Mucosa of descending colon (tissue), 3 donors: ENCODE measurements at places on chromosomes 6 and 20.
A peak's percentile ranks its signal among the peaks of the same experiment; 100 is the strongest.

- no peak for DNase-seq
These were observed 20.2 kb downstream of the HLA-DRA start for GRCh38 chr6:32459781-32460424.

GRCh38 chr6:8526624-8527023 lies 91.3 kb upstream of the SLC35B3 start:
- DNase-seq, result no peak

DNA sequence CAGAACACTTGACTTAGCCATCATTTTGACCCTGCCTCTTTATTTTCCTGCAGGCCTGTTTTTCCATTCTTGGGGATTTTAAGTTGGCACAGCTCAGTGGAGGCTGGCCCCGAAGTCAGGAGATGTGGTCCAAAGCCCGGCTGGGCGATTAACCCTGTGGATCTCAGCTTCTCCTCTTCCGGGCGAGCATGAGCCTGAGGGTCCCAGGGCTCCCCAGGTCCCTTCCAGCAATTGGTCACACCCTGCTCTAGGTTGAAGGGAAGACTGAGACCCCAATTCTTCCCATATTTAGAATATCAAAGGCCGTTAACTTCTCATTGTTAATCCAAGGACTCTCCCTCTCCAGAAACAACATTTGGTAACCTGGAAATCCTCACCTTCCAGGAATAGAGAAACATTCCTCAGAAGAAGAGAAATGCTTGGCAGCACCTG lies 2.3 kb downstream of the THBS2 start:
- DNase-seq, result no peak

DNA sequence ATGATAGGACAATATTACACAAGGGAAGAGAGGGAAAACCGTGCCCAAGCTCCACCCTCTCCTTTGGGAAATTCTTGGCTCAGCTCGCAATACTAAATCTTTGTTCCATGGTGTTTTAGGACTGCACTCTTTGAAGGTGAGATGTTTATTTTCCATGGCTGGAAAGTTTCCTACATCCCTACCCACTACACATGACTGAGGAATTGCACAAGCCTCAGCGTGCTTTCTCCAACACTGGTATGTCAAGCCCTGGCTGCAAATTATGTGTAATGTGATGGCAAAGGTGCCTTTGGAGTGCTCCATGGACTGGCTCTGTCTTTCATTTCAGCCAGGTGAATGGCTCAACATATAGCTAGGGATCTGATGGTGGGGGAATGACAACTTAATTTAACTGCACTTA lies 134.3 kb downstream of the ISM1 start:
- DNase-seq, result no peak

DNA sequence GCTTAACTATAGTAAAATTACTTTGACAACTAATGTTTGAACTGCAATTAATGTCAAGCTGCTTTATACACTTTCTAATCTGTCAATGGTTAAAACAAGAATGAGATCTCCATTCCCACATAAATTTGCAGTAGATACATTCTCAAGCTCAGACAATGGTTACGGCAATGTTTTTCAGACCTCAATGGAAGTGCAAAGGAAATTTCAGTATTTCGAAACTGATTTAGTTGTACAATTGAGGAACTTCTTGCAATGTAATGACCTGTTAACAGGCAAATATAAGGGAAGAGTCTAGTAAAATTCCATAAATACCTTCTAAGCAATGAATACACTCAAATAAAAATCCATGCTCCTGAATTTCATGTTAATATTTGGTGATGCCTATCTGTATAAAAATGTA lies 94.7 kb downstream of the ADTRP start:
- DNase-seq, result no peak

DNA sequence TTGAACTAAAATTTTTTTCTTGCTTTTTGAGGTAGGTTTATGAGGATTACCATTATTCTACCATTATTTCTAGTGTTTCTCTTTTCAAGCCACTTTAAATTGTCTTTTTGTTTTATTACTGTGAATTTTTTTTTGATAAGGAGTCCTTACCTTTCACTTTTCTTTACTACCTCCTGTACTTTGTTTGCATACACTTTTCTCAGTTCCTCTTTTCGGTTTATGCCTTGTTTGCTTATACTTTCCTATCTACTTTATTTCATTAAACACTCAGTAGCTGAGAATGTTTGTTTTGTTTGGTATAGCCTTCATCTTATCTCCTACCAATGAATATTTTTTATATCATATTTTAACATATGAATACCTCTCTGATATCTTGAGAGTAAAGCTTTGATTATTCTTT lies 147.9 kb downstream of the TFAP2B start:
- DNase-seq, result no peak

DNA sequence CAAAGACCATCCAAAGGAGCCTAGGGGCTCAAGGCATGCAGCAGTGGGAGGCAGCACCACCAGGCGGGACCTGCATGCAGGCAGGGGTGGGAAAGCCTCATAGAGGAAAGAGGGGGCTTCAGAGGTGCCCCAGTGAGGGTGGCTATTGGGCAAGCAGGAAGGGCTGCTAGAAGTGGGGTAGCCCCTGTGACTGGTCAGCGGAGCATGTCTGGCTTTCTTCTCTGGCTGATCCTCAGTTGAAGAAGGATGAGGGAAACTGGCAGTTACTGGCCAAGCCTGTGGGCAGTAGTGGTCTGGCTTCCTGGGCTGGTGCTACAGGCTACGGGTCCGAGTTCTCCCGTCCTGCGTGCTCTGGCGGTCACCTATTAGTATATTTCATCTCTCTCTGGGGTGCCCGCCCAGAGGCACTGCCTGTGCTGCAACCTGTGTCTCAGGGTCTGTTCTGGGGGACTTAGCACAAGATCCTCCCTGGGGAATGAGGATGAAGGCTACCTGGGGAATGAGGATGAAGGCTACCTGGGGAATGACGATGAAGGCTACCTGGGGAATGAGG lies 35.9 kb upstream of the CST7 start:
- no peak for DNase-seq

DNA sequence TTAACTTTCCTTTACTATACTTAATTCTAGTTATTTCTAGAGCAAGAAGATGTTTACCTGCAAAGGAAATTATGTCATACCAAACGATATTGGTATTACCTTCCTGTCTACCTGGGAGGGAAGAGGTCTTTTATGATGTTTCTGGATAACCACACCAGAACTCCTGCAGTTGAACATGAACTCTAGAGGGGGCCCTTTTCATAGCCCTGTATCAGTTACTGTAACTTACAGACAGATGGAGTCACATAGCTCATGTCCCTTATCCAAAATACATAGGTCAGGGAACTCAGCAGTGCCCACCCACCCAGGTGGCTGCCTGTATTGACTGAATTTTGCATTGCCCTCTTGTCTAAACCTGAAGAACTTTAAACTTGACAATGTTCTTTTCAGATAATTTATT lies 35.1 kb upstream of the MYL9 start:
- no peak for DNase-seq

DNA sequence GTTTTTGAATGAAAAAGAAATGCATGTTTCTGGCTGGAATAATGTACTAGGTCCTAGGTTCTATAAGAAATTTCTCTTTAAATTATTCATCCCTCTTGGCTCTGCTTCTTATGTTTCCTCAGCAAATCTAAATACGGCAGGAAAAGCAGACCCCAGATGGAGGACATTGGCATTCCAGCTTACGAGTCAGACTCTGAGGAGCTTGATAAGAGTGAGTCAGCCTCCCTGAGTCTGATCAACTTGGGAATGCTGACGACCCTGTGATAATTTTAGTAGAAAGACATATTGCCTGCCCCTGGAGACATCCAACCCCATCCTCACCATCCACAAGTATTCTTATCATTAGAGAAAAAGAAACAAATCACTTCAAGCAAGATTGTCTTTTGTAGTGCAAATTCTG lies 509.7 kb upstream of the MARCKS start:
- no peak for DNase-seq

DNA sequence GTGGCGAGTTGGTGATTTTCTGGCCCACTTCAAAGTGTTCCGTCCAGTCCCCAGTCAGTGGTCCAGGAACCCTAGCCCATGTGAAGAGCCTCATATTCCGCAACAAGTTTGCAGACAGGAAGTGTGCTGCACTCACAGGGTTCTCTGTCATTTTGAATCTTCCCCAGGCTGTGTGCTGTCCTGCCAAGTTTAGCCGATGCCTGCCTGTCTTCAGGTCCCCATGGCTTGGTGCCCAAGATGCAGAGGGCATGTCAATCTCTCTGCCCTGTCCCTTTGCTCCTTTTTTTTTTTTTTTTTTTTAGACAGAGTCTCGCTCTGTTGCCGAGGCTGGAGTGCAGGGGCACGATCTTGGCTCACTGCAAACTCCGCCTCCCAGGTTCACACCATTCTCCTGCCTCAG lies 69.9 kb upstream of the ATXN1 start:
- no peak for DNase-seq

DNA sequence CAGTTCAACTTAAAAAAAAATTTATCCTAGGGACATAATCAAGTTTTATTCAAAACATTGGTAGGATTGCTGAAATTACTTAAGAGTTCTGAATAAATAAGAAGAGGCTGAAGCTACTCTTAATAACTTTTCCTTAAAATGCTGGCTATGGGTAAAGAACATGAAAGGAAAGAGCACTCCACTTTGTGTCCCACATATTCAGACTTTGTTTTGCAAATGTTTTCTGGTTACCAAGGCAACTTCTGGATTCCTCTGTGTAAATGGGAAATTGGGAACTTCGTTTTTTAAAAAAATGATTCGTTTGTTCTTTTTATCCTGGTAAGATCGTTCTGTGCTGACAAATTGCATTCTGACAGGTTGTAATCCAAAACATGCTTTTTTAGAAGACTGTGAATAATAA lies 115.0 kb downstream of the KIF6 start:
- no peak for DNase-seq

DNA sequence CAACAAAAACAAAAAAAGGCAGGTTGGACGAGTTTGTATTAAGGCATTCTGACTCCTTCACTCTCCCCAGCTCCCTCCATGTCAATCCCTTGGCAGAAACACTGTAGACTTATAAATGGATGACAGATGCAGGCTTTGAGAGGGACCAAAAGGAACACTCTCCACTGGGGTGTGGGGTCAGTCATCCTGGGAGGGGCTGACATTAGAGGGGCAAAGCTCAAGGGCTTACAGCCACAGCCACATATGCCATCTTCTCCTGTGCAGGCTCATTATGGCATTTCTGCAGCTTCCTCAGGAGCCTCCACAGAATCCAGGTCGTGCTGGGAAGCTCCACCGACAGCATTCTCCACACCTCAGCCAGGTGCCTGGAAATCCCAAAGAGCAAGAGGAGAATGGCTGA lies 33.0 kb upstream of the RBL1 start:
- no peak for DNase-seq

DNA sequence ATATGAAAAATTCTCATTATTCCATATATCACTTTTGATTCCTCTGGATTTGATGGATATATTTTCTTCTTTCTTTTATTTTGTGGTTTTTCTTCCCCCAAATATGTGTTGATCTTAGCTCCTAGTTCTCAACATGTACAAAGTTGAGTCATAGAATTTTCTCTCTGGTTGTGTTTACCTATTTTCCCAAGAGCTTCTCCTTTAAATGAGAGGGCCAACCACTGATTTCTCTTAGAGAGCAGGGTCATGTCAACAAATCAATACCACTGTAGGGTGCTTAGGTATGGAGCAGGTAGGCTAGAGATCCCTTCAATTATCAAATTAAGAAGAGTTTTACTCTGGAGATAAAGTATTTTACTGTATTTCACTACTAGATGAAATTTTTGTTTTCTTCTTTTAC lies 145.7 kb downstream of the BMP5 start:
- no peak for DNase-seq

DNA sequence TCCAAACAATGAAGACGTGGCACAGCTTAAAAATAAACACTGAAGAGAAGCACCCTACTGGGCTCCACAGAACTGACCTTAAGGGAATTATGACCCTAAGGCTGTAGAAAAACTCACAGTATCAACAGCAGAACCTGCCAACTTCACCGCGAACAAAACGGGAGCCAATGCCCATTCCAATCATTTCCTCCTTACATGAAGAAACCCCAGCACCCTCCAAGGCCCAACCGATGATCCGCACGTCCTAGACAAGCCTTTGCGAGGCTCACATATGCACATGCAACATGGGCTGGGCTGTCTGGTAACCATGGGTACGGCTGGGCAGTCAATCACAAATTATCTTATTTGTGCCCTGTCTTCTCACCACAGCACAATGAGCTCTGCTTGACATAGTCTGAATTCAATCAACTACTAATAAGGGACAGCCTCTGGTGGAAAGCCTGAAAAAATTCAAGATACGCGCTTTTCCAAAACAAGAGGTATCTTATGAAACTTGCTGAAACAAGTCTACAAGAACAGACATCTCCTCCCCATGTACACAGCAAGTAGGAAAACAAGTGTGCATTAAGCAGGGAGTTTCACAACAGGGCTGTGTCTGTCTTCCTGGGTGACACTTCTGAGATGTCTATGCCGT lies 1.7 kb downstream of the DIDO1 start:
- peak; percentile 56 for DNase-seq

DNA sequence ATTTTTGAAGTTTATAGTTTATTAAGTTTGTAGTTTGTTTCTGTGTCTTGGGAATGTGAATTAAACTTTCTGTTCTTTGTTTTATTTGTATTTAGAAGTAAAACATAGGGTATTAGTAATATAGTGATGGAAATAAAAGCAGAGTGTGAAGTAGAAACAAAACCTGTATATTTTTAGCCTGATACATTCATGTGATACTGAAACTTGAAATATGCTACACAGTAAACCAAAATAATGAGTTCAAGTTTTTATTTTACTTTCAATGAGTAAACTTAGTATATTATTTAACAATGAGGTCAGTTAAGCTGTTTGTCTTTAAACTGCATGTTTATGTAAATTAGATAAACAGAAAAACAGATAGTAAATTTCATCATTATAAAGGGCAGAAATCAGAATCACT lies 1592.6 kb downstream of the GRIK2 start:
- DNase-seq, result no peak

DNA sequence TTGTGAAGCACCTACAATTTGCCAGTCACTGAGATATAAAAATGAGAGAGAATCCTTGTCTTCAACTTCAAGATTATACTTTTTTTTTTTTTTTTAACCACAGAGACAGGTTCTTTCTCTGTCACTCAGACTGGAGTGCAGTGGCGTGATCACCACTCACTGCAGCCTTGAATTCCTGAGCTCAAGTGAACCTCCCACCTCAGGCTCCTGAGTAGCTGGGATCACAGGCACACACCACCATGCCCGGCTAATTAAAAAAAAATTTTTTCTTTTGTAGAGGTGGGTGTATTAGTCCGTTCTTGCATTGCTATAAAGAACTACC lies 51.6 kb upstream of the PMEPA1 start:
- DNase-seq, result no peak
